Activated B cell treated with CpG ODN at 0.5 μM for 24 hours (primary cell): ENCODE measurements at places on chromosomes 1 and 21. TPM values are rescaled to one million over a fixed set of nuclear protein-coding genes. Genes with fewer than 3 reads are reported as not detected.

GRCh38 chr21:29805105-29805504 is 134.7 kb downstream of the GRIK1 start:
- no peak overlapping the region for H3K27ac ChIP-seq
- no peaks in the 10 kb centered on the region for H3K4me1 ChIP-seq
- no peaks in the 10 kb centered on the region for H3K36me3 ChIP-seq
- H3K4me3 ChIP-seq, result no peak overlapping the region
- H3K27me3 ChIP-seq, result peaks cover 2% of the 10 kb centered on the region
- no peak for DNase-seq

DNA sequence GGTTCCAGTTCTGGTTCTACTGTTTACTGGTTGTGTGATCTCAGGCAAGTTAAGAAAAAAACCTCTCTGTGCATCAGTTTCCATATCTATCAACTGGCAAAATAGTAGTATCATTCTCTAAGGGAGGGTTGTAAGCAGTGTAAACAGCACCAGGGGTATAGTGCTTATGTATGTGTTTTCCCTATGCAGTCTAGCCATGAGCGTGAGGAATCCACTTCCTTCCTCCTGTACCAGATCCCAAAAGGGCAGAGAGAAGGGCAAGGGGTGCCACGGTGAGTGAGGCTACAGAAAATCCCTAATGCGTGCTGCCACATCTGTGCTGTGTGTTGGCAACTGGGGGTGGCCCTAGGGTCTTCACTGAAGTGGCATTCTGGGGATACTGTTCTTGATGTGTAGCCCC is 18.4 kb upstream of the RNF19B start:
- peak overlapping the region; percentile 60 for H3K27ac ChIP-seq
- no peak overlapping the region for H3K4me3 ChIP-seq
- no peaks in the 10 kb centered on the region for H3K36me3 ChIP-seq
- peaks cover 56% of the 10 kb centered on the region for H3K4me1 ChIP-seq

- H3K27me3 ChIP-seq, result no peaks in the 10 kb centered on the region
- peaks cover 60% of the 10 kb centered on the region for H3K36me3 ChIP-seq
- H3K4me3 ChIP-seq, result no peak overlapping the region
- DNase-seq, result no peak
- H3K4me1 ChIP-seq, result peaks cover 19% of the 10 kb centered on the region
Observed at GRCh38 chr1:10402729-10403274, 3.9 kb downstream of the PGD start.

DNA sequence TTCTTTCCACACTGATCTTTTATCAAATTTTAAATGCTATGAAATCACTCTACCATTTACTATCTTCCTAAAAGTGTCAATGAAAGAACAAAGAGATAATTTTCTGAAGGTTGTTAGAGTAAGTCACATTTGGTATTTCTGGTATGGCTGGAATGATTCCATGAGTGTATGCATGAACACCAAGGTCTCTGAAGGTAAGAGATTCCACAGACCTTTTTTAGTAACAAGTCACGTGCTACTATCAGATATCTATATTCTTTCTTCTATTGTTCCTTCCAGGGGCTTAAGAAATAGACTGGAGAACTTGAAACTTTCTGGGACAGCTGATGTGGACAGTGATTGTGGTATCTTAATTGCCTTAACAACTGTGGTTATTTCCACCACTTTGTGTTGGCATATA is 265.0 kb downstream of the SDCCAG8 start:
- H3K4me1 ChIP-seq, result no peaks in the 10 kb centered on the region
- H3K27ac ChIP-seq, result no peak overlapping the region
- no peaks in the 10 kb centered on the region for H3K27me3 ChIP-seq
- peaks cover 20% of the 10 kb centered on the region for H3K36me3 ChIP-seq

- no peak overlapping the region for H3K4me3 ChIP-seq
- no peak for DNase-seq
- no peaks in the 10 kb centered on the region for H3K4me1 ChIP-seq
- H3K27ac ChIP-seq, result no peak overlapping the region
Observed at GRCh38 chr1:60657926-60658325, 424.4 kb upstream of the NFIA start.

DNA sequence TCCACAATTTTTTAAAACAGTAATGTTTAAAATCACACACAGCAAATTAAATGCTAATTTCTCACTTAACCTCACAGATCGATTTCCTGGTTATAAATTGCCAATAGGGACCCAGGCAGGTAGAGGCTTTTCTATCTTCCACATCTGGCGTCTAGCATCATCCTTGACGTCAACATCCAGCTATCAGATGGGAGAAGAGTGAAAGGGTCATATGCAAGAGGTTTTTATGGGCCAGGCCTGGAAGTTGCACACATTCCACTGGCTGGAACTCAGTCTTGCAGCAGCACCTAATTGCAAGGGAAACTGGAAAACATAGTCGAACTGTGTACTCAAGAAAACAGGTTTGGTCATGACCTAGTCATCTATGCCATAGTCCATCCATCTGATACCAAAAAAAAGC is 6.0 kb upstream of the EEIG2 start:
- H3K27me3 ChIP-seq, result no peaks in the 10 kb centered on the region
- H3K36me3 ChIP-seq, result no peaks in the 10 kb centered on the region
- H3K27ac ChIP-seq, result no peak overlapping the region
- no peak for DNase-seq
- no peak overlapping the region for H3K4me3 ChIP-seq
- H3K4me1 ChIP-seq, result peaks cover 7% of the 10 kb centered on the region

DNA sequence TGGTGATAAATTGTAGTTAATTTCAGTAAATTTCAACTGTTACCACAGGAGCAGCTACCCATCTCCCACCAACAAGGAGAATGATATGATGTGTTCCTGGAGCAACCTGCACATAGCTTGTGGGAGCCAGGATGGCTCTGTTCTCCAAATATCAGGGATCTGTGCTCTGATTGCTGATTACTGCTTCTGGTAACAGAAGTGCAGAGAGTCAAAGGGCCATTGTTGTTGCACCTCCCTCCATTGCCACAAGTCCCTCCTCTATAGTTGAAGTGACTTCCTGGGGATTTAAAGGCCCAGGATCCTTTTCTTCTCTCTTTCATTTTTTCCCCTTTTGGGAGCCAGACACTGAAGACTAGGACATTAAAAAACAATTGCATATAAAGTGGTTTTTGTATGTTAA is 51.6 kb upstream of the HPDL start:
- H3K27ac ChIP-seq, result no peak overlapping the region
- peaks cover 5% of the 10 kb centered on the region for H3K27me3 ChIP-seq
- H3K4me1 ChIP-seq, result no peaks in the 10 kb centered on the region
- no peak overlapping the region for H3K4me3 ChIP-seq
- DNase-seq, result no peak

- no peaks in the 10 kb centered on the region for H3K27me3 ChIP-seq
- DNase-seq, result no peak
- H3K4me1 ChIP-seq, result peaks cover 24% of the 10 kb centered on the region
- H3K4me3 ChIP-seq, result no peak overlapping the region
- H3K36me3 ChIP-seq, result no peaks in the 10 kb centered on the region
Observed at GRCh38 chr1:89311757-89312156, 39.1 kb upstream of the GBP5 start.

GRCh38 chr1:40773748-40774265 is 9.8 kb upstream of the KCNQ4 start:
- H3K4me3 ChIP-seq, result no peak overlapping the region
- no peaks in the 10 kb centered on the region for H3K27me3 ChIP-seq
- no peak for DNase-seq
- H3K36me3 ChIP-seq, result peaks cover 81% of the 10 kb centered on the region
- no peaks in the 10 kb centered on the region for H3K4me1 ChIP-seq

DNA sequence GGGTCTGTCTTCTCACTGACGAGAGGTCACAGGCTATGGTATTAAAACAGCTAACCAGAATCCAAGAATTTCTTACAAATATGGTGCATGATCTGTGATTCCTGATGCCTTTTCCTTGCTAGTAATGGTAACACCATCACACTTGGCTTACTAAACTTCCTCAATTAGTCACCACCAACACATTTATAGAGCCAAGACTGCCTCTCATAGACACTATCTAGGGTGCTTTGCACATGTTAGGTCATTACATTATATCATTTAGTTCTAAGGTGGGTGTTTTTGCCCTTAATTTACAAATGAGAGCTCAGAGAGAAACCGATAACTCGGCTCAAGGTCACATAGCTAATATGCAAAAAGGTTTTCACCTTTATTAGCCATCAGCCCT is 8.7 kb downstream of the KIF21B start:
- H3K36me3 ChIP-seq, result peaks cover 18% of the 10 kb centered on the region
- no peaks in the 10 kb centered on the region for H3K27me3 ChIP-seq
- H3K27ac ChIP-seq, result no peak overlapping the region
- H3K4me1 ChIP-seq, result peaks cover 75% of the 10 kb centered on the region
- no peak for DNase-seq

GRCh38 chr1:2195785-2196184 is 1.2 kb upstream of the FAAP20 start:
- H3K4me1 ChIP-seq, result peaks cover 24% of the 10 kb centered on the region
- no peak overlapping the region for H3K4me3 ChIP-seq
- DNase-seq, result no peak
- H3K36me3 ChIP-seq, result peaks cover 9% of the 10 kb centered on the region

DNA sequence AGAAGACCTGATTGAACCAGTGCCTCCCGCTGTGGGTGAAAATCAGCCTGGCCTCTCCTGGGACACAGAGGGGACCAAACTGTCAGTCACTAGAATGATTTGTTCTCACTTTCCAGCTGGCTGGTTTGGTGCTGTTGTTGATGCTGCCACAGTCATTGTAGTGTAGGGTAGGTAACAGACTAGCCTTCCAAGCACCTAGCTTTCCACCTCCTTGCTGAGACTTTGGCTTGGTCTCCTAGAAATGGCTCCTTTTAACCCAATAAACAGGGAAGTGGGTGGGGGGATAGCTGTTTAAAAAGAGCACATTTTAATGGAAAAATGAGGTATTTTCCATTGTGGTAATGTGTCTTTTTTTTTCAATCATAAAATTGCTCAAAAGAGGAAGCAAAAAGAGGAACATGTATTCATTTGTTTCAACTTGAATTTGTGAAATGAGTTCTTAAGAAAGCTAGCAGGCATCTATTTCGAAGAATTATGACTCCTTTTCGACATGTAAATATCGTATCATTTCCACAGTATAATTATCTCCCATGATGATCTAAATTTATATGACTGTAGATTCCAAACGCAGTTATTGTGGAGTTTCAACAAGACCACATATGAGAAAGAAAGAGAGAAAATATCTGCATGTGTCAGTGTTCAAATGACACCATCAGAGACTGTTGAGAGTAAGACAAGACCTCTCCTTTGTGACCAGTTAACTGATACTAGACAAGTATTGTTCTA is 190.1 kb downstream of the HLX start:
- peak; percentile 59 for DNase-seq
- H3K27ac ChIP-seq, result peak overlapping the region; percentile 99
- peaks cover 8% of the 10 kb centered on the region for H3K36me3 ChIP-seq
- no peaks in the 10 kb centered on the region for H3K27me3 ChIP-seq
- peak overlapping the region; percentile 75 for H3K4me3 ChIP-seq
- peaks cover 85% of the 10 kb centered on the region for H3K4me1 ChIP-seq

DNA sequence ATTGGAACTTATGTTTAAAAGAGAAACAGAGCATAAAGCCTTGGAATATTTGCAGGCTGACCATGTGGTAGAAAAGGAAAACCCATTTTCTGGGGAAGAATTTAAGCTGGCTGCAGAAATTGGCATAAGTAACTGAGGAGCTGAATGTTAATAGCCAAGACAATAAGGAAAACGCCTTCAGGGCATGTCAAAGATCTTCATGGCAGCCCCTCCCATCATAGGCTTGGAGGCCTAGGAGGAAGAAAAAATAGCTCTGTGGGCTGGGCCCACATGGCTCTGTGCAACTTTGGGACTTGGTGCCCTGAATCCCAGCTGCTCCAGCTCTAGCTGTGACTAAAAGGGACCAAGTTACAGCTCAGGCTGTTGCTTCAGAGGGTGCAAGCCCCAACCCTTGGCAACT is 51.5 kb downstream of the CTH start:
- H3K27ac ChIP-seq, result no peak overlapping the region
- H3K27me3 ChIP-seq, result peaks cover 9% of the 10 kb centered on the region
- no peaks in the 10 kb centered on the region for H3K4me1 ChIP-seq
- no peak overlapping the region for H3K4me3 ChIP-seq
- no peaks in the 10 kb centered on the region for H3K36me3 ChIP-seq

- H3K4me1 ChIP-seq, result peaks cover 33% of the 10 kb centered on the region
- H3K36me3 ChIP-seq, result no peaks in the 10 kb centered on the region
- H3K27ac ChIP-seq, result no peak overlapping the region
- no peak for DNase-seq
- peaks cover 6% of the 10 kb centered on the region for H3K27me3 ChIP-seq
Observed at GRCh38 chr21:35229290-35229689, 180.2 kb upstream of the RUNX1 start.

DNA sequence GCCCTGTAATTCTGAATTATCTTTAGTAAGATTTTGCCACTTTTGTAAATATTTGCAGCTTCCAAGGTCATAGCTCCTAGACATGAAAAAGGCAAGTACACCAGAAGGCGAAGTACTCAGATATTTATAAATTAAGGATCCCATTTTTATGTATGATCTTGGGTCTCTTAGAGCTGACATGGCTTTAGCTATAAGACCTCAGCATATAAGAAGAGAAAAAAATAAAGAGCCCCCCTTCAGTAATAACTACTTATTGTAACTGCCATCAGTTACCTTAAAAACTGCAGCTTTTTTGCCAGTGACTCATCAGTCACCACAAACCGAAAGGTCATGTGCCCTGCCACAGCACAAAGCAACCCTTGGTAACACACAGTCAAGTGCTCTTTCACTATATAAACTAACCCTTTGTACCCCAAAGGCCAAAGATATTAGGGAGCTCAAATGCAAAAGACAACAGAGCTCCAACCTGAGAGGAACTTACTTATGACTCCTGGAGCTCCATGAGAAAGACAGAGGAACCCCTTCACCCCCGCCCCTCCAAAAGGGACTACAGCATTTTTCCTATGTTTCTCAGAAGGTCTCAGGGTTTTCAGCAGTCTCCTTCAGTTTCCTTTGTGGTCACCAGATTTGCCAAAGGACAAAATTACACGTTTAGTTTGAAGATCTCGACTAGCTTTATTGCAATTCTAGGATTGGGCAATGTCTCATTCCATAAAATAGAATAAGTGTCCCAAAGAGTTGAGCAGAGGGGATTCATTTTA is 219.8 kb upstream of the DUSP10 start:
- peak overlapping the region; percentile 4 for H3K27ac ChIP-seq
- H3K4me1 ChIP-seq, result peaks cover 24% of the 10 kb centered on the region
- no peaks in the 10 kb centered on the region for H3K36me3 ChIP-seq

GRCh38 chr21:33817663-33818451 is 97.7 kb downstream of the ATP5PO start:
- H3K27ac ChIP-seq, result no peak overlapping the region
- no peaks in the 10 kb centered on the region for H3K36me3 ChIP-seq
- H3K27me3 ChIP-seq, result peaks cover 3% of the 10 kb centered on the region
- H3K4me1 ChIP-seq, result no peaks in the 10 kb centered on the region
- H3K4me3 ChIP-seq, result no peak overlapping the region

GRCh38 chr1:85074365-85074964 is 26.2 kb upstream of the MCOLN3 start:
- DNase-seq, result no peak
- no peak overlapping the region for H3K27ac ChIP-seq
- H3K36me3 ChIP-seq, result no peaks in the 10 kb centered on the region
- H3K27me3 ChIP-seq, result no peaks in the 10 kb centered on the region
- no peaks in the 10 kb centered on the region for H3K4me1 ChIP-seq

- peak overlapping the region; percentile 92 for H3K27ac ChIP-seq
- H3K4me3 ChIP-seq, result peak overlapping the region; percentile 91
- no peaks in the 10 kb centered on the region for H3K27me3 ChIP-seq
- H3K4me1 ChIP-seq, result peaks cover 87% of the 10 kb centered on the region
- H3K36me3 ChIP-seq, result peaks cover 21% of the 10 kb centered on the region
- DNase-seq, result no peak
Observed at GRCh38 chr1:31934706-31935629, 3.2 kb downstream of the PTP4A2 start.

Gene C1orf226
- not detected in 2 replicates for total RNA-seq

Gene CELA3B
- total RNA-seq, result not detected in 2 replicates

Gene POU2F1
- total RNA-seq, result 30.5 and 35.5 TPM in 2 replicates

Gene SLC26A9
- not detected in 2 replicates for total RNA-seq

Gene B3GALT2
- total RNA-seq, result not detected in 2 replicates

Gene PCP4
- total RNA-seq, result not detected in 2 replicates

Gene DMRTA2
- not detected in 2 replicates for total RNA-seq

Gene LAMC2
- not detected in 2 replicates for total RNA-seq

Gene CLDN14
- 0.58 and 0.64 TPM in 2 replicates for total RNA-seq

Gene OR13G1
- not detected in 2 replicates for total RNA-seq

Gene GRIK1
- total RNA-seq, result not detected in 2 replicates
